ENCODE measurements at places on chromosomes 4 and X. TPM values are rescaled to one million over a fixed set of nuclear protein-coding genes. Genes with fewer than 3 reads are reported as not detected.

- DNase-seq, result no peak
Observed at GRCh38 chr4:39741401-39741800, 43.5 kb downstream of the UBE2K start.

DNA sequence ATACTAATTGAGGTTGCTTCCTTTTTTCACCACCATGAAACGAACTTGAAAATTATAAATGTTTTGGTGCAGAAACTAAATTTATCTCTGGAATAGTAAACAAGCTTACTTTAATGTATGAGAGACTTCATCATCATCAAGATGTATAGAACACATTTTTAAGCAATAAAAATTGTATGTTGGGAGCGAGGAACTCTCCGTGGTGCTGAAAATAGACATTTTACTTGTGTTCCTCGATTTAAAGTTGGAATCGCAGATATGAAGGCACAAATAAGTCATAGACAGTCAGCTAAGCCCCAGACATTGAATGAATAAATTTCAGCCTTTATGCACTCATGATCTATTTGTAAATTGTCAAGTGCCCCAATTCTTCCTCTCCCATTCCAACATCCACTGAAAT, 310.7 kb downstream of the STK32B start:
- no peak for DNase-seq

GRCh38 chrX:130916636-130917422, 13.8 kb upstream of the ENOX2 start:
- DNase-seq, result no peak

DNA sequence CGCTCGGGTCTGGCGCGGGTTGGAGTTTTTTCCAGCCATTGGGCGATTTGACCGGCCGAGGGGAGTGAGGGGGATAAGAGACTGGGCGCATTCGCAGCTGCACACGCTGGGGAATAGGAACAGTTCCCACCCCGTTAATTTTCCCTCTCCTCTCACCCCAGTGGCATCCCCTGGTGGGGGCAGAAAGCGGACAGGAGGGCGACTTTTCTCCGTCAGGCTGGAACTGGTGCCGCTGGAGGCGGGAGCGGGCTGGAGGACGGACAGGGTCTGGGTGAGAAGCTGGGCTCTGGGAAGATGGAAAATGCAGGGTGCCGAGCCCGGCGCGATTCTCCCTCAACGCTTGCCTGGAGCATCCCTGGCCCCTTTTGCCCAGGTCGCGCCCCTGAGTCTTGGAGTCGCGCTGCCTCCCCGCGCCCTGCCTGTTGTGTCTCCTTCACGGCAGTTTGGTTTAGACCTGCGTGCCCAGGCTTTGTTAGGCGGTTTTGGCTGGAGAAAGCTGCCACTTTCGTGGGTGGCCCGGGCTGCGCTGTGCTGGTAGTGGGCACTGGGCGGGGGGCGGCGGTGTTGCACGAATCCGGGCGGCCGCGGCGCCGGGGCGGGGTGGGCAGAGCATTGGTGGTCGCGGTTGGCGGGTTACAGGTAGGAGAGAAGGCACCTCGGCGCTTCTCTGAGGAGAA, 2.0 kb downstream of the ADGRL3 start:
- DNase-seq, result no peak

DNA sequence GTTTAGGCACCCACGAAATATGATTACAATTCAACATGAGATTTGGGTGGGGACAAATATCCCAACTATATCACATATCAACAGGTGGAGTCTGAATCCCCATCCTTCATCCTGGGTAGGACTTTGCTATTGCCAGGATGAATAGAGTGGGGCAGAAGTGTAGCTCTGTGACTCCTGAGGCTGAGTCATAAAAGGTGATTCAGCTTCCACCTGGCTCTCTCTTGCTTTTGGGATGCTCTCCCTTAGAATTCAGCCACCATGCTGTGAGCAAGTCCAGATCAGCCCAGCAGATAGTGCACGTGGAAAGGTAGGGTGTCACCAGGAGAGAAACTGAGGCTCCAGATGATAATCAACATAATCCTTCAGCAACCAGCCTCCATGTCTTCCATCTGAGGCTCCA, 193.8 kb upstream of the BCOR start:
- no peak for DNase-seq

DNA sequence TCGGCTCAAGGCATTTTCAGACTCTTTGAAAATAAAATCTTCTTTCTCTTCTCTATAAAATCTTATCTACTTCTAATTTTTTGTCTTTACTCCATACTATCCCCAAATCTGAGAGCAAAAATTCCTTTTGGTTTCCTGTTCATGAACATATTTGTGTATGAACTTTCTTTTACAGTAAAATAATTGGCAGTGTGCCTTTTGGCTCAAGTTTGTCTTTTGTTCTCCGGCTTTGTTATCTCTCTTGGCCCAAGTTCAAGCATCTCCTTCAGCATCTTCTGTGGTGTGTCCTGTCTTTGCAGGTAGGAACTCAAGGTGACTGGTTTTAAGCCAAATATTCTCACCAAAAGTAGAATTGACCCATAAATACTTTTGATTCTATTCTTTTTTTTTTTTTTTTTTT, 276.6 kb upstream of the FAT1 start:
- DNase-seq, result no peak

DNA sequence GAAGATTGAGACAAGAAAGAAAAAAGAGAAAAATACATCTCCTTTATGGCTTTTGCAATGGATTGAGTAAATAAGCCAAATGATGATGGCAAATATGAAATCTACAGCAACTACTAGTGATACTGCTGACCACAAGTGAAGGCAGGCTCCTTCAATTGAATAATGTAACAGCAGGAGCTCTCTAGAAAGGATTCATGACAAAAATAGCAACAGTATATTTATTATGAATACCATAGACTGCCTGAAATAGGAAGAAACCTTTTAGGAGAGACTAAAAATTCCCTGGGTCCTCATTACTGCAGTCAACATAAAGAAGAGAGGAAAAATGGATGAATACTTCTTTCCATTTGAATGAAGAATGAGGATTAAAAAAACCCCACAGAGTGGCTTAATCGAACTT, 306.8 kb upstream of the ANXA10 start:
- no peak for DNase-seq

GRCh38 chr4:20445933-20446723, 194.4 kb downstream of the SLIT2 start:
- DNase-seq, result no peak

GRCh38 chr4:13903061-13903460, 275.5 kb upstream of the BOD1L1 start:
- no peak for DNase-seq

DNA sequence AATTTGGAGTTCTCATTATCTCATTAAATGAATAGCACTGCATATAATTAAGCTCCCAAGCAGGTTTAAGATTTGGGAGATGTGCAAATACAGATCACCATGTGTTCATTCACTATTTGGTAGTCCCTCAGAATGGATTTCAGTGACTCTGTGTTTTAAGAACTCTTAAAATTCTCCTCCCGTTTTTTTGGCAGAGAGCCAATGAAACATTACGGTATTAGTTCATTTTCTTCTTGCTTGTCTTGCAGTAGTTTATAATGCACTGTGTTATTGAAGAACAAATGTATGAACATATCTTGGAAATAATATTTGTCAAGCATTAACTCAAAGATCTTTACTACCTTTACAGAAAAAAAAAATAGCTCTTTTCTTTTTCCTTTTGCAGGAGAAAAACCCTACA, 32.7 kb downstream of the KLF3 start:
- no peak for DNase-seq

DNA sequence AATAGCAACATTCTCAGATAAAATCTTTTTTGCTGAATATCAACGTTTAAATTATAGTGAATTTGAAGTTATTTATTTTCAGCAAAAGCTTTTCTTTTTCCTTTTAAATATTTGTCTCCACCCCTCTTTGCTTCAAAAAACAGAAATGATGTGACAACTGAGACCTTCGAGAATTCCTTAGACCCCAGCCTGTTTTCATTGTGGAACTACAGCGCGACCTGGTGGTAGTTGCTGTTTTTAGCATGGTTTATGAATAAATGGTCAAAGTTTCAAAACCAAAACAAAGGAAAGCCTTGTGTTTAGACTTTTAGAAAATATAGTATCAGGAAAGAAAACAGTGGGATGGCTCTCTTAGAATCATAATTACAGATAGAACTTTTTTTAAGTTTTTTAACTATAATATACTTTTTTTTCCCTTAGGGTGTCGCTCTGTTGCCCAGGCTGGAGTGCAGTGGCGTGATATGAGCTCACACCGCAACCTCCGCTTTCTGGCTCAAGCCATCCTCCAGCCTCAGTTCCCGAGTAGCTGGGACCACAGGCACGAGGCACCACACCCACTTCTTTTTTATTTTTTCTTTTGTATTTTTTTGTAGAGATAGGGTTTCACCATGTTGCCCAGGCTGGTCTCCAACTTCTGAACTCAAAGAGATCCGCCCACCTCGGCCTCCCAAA, 26.8 kb upstream of the TMEM184C start:
- peak; percentile 21 for DNase-seq

GRCh38 chrX:39504227-39504626, 593.5 kb downstream of the BCOR start:
- no peak for DNase-seq

DNA sequence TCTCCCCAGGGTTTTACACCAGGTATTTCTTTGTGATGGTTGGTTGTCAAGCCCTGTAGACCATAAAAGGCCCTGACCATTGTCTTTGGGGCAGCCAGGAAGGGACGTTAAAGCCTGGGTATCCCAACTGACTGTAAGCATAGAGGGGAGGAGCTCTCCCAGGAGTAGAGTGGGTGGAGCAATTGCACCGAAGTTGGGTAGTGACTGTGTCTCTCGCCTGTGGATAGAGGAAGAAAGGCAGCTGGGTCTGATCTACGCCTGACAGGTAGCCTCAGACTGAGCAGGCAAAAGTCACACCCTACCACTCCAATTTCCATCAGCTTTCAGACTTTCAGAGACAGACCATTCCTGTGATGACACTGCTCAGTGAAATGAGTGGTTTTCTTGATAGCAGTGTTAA, 123.3 kb downstream of the KLHL8 start:
- no peak for DNase-seq

GRCh38 chrX:63738696-63739095, 46.3 kb downstream of the ARHGEF9 start:
- DNase-seq, result no peak

DNA sequence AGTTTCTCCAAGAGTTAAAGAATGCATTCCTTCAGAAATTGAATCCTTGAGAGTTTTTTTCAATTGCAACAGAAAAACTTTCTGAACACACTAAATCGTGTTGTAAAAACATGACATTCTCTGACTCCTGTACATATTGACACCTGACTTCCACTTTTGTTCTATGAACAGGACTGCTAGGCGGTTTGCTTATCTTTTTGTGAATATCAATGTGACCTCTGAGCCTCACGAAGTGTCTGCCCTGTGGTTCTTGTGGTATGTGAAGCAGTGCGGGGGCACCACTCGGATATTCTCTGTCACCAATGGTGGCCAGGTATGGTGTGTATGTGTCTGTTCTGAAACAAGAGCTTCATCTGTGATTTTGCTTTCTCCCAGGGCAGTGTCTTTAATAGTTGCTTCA, 71.9 kb downstream of the MAOA start:
- no peak for DNase-seq

DNA sequence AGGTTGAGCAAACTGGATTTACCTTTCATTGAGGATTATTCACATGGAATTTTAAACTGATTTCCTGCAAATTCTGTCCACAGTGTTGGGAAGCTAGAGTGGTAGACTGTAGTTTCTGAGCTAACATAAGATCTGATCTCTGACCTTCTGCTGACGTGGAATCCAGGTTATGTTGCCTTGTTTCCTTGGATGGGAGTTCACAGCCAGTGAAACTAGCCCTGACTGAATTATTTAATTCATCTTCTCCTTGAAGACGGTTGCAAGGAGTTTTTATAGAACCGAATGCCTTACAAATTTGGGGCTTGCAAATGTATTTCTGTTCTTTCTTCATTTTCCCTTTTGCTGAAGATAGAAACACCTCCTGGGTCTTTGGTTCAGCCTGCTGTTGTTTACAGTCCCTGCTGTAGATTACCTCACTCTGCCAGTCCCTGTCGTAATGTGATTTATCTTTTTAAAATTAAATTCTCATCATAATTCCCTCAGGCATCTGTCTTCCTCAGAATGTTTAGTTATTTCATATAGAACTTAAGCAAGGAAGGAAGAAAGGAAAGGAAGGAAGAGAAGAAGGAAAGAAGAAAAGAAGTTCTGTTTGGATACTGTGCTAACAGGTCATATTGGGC, 113.9 kb downstream of the CEP135 start:
- DNase-seq, result no peak

DNA sequence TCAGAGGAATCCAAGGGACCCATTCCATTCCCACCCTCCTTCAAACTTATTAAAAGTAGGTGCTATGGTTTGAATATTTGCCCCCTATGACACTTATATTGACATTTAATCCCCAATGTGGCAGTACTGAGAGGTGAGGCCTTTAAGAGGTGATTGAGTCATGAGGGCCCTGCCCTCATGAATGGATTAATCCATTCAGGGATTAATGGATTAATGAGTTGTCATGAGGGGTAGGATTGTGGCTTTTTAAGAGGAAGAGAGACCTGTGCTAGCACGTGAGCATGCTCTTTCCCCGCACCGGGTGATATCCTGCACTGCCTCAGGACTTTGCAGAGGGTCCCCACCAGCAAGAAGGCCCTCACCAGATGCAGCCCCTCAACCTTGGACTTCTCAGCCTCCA, 50.1 kb downstream of the IRF2 start:
- no peak for DNase-seq

ARSJ gene
- 15.0 TPM for total RNA-seq

RAB40A gene
- 4.3 TPM for total RNA-seq

MAGEA6 gene
- not detected for total RNA-seq

TCEAL5 gene
- total RNA-seq, result 1.2 TPM

DSPP gene
- total RNA-seq, result not detected

CENPI gene
- total RNA-seq, result 2.2 TPM

COX7B2 gene
- not detected for total RNA-seq

IL2RG gene
- total RNA-seq, result 14.2 TPM

FAM9B gene
- not detected for total RNA-seq

RELL1 gene
- 69.3 TPM for total RNA-seq
